GM23338 (cell line): ENCODE measurements at places on chromosomes 3 and 15. TPM values are rescaled to one million over a fixed set of nuclear protein-coding genes. Genes with fewer than 3 reads are reported as not detected.
A peak's percentile ranks its signal among the peaks of the same experiment; 100 is the strongest.

DNA sequence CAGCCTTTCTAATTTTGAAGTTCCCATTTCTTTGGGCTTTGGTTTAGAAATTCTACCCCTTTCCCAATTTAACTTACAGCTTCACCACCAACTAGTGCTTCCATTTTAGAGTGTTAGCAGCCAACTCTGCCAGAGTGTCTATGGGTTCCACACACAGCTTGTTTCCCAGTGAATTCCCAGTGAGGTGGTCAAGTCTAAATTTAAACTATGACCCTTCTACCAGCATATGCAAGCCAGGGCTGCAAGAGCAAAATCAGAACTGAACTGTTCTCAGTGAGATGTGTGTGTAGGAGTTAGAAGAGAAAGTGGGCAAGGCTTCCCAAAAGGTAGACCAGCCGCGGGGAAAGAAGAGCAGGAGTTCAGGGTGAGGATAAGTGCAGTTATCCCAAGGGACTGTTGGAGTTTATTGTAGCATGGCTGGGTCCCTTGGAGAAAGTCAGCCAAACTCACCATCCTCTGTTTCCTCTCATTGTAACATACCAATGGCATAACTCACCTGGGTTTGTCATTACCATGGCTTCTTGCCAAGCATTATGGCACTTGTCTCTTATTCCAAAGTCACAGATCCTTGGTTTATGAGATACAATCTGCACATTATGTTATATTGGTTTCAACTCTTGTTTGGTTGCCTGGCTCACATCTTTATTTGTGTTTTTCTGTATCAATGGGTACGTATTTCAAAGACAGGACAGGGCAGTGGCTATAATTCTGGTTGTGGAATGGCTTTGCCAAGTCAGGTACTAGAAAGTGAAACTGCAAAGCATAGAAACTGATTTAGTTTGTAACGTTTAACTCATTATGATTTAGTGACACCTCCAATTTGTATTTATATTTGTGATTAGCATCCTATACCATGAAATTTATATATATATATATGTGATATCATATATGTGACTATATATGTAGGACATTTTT is 130.2 kb upstream of the UMPS start:
- H3K36me3 ChIP-seq = no peaks in the 10 kb centered on the region
- H3K4me1 ChIP-seq = no peaks in the 10 kb centered on the region
- DNase-seq = no peak
- H3K27ac ChIP-seq = no peak overlapping the region
- no peak overlapping the region for H3K4me3 ChIP-seq
- H3K27me3 ChIP-seq = no peaks in the 10 kb centered on the region

GRCh38 chr3:98242155-98242554 is 21.9 kb upstream of the OR5H6 start:
- H3K36me3 ChIP-seq = no peaks in the 10 kb centered on the region
- no peak overlapping the region for H3K27ac ChIP-seq
- peaks cover 29% of the 10 kb centered on the region for H3K4me1 ChIP-seq
- H3K27me3 ChIP-seq = no peaks in the 10 kb centered on the region

GRCh38 chr15:101013201-101013550 is 94.0 kb downstream of the LRRK1 start:
- no peak overlapping the region for H3K27ac ChIP-seq
- no peak for DNase-seq
- no peaks in the 10 kb centered on the region for H3K36me3 ChIP-seq
- H3K4me1 ChIP-seq = peaks cover 20% of the 10 kb centered on the region
- no peak overlapping the region for H3K4me3 ChIP-seq

GRCh38 chr15:100026041-100026440 is 292.8 kb upstream of the LYSMD4 start:
- H3K27me3 ChIP-seq = no peaks in the 10 kb centered on the region
- no peak overlapping the region for H3K4me3 ChIP-seq
- no peak for DNase-seq
- H3K36me3 ChIP-seq = no peaks in the 10 kb centered on the region
- no peak overlapping the region for H3K27ac ChIP-seq
- no peaks in the 10 kb centered on the region for H3K4me1 ChIP-seq

- DNase-seq = no peak
- H3K4me1 ChIP-seq = no peaks in the 10 kb centered on the region
- no peaks in the 10 kb centered on the region for H3K36me3 ChIP-seq
- no peak overlapping the region for H3K27ac ChIP-seq
- no peaks in the 10 kb centered on the region for H3K27me3 ChIP-seq
Measured at GRCh38 chr3:188662795-188663194, 508.8 kb downstream of the LPP start.

GRCh38 chr15:71543413-71543812 is 266.9 kb upstream of the NR2E3 start:
- H3K36me3 ChIP-seq = no peaks in the 10 kb centered on the region
- H3K27me3 ChIP-seq = no peaks in the 10 kb centered on the region
- H3K4me1 ChIP-seq = no peaks in the 10 kb centered on the region

DNA sequence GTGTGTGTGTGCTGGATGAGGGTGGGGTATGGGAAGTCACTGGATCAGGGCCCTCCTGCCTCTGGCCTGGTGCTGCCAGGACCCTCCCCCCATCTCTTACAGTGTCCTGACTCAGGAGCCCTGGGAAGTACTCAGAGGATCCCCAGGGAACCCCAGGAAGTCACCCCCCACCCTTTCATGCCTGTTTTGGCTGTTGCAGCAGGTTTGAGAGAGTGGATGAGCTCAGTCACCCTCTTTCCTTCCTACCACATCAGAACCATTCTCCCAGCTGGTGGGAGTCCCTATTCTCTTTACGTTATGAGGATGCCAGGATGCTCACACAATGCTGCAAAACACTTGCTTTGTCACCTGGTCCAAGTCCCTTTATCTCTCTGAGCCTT is 59.0 kb downstream of the BDH1 start:
- no peaks in the 10 kb centered on the region for H3K4me1 ChIP-seq
- no peaks in the 10 kb centered on the region for H3K36me3 ChIP-seq
- H3K4me3 ChIP-seq = no peak overlapping the region
- no peaks in the 10 kb centered on the region for H3K27me3 ChIP-seq
- no peak overlapping the region for H3K27ac ChIP-seq
- no peak for DNase-seq

DNA sequence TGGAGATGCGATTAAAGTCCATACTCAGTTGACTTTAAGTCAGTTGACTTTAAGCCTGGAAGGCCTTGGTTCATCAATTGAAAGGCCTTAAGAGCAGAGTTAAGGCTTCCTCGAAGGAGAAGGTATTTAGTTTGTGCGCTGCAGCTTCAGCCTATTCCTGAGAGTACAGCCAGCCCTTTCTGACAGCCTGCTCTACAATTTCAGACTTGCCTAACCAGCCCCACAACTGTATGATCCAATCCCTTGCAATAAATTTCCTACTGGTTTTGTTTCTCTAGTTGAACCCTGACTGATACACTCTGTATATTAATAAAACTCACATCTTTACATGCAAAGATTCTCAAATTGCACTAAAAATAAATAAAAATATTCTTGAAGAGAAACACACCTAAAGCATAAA is 66.1 kb upstream of the RORA start:
- no peak for DNase-seq
- no peak overlapping the region for H3K27ac ChIP-seq
- no peaks in the 10 kb centered on the region for H3K27me3 ChIP-seq
- H3K4me1 ChIP-seq = no peaks in the 10 kb centered on the region

GRCh38 chr3:6799264-6799915 is 61.5 kb upstream of the GRM7 start:
- H3K27ac ChIP-seq = no peak overlapping the region
- DNase-seq = peak; percentile 24
- H3K4me3 ChIP-seq = no peak overlapping the region
- no peaks in the 10 kb centered on the region for H3K27me3 ChIP-seq
- no peaks in the 10 kb centered on the region for H3K4me1 ChIP-seq

GRCh38 chr3:155743606-155744005 is 1.3 kb downstream of the PLCH1 start:
- peaks cover 3% of the 10 kb centered on the region; the same call in 1 of the 2 replicates for H3K27me3 ChIP-seq
- H3K27ac ChIP-seq = no peak overlapping the region
- H3K4me3 ChIP-seq = peak overlapping the region; percentile 88

DNA sequence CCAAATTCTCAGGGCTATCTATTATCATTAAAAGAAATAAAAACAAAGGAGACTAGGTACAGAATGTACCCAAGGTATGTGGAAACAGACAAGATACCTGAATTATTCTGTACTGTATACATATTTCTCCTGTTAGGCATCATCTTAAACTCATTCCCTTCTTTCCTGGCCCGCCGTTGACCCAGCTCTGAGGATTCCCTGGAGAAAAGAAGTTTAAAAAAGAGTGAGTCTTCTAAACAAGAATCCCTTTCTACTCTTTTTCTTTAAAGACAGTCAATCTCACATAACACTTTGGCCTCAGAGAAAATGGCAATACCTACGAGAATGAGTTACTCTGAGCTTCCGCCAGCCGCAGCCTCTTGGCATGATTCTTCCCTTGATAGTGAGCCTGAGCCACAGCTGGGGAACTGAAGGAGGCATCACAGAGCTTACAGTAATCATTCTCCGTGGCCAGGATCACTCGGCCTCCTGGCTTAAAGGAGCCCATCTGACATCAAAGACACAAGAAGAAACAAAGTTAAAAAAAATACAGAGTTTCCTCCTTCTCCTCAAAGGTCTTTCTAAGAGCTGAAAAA is 44.2 kb downstream of the ZMAT3 start:
- no peak overlapping the region for H3K4me3 ChIP-seq
- 0 out of 2 replicates have a peak, but pooled peaks cover 4% of the 10 kb centered on the region for H3K4me1 ChIP-seq

DNA sequence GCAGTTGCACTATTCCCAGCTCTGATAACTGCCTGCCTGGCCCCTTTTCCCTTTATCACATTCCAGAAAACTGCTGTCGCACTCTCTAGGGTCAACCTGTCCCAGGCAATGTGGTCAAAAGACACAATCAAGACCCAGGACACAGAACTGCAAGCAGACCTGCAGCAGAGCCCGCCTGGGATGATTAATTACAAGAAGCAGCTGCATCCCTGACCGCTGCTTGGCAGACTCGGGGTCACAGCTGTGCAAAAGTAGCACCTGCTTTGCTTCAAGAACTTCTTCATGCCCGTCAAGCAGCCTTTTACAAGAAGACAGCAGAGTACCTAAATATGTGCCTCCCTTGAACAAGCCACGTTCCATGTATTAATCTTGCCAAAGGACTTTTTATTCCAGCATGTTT is 120.0 kb upstream of the ST8SIA2 start:
- no peak overlapping the region for H3K4me3 ChIP-seq
- no peaks in the 10 kb centered on the region for H3K27me3 ChIP-seq

DNA sequence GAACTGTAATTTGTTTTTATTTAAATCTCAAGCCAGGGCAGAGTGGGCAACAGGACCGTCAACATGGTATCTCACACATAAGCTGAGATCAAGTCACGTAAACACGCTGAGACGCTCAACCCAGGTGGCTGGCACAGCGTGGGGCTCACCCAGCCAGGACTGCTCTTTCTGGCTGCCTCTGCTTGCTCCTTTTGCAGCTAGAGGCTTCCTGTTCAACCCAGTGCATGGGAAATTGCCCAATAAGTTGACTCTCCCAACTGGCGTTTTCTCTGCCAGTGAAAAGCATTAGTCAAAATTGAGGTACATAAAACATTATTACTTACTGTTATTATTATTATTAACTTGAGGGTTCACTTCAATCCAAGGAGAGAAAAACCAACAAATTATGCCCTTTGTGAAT is 398.1 kb downstream of the NR2F2 start:
- no peaks in the 10 kb centered on the region for H3K4me1 ChIP-seq
- no peaks in the 10 kb centered on the region for H3K36me3 ChIP-seq
- H3K27ac ChIP-seq = no peak overlapping the region
- H3K4me3 ChIP-seq = no peak overlapping the region
- H3K27me3 ChIP-seq = no peaks in the 10 kb centered on the region
- no peak for DNase-seq

GRCh38 chr15:79977431-79978054 is 6.5 kb upstream of the BCL2A1 start:
- H3K4me3 ChIP-seq = no peak overlapping the region
- H3K27ac ChIP-seq = no peak overlapping the region
- H3K27me3 ChIP-seq = no peaks in the 10 kb centered on the region
- H3K36me3 ChIP-seq = no peaks in the 10 kb centered on the region
- H3K4me1 ChIP-seq = no peaks in the 10 kb centered on the region

DNA sequence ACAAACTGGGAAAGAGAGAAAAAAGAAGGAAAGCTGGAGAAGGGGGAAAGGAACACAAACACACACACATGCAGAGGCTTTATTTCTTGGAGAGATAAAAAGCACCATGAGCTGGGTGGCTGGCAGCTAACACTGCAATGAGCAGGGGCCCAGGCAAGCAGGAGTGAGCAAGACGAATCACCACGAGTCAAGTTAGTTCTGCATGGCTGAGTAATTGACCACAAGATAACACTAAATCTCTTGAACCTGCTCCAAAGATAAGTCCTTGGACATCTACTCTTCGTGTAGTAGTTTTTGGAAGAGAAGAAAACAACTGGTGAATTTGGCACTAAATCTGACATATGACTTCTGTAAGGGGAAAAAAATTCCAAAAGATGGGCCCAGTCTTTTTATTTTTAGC is 100.9 kb downstream of the MYO5A start:
- H3K4me3 ChIP-seq = no peak overlapping the region
- H3K4me1 ChIP-seq = no peaks in the 10 kb centered on the region
- DNase-seq = no peak
- no peaks in the 10 kb centered on the region for H3K36me3 ChIP-seq
- no peaks in the 10 kb centered on the region for H3K27me3 ChIP-seq

- no peaks in the 10 kb centered on the region for H3K27me3 ChIP-seq
- DNase-seq = no peak
- no peak overlapping the region for H3K27ac ChIP-seq
Measured at GRCh38 chr3:168168743-168169142, 73.0 kb upstream of the GOLIM4 start.

DNA sequence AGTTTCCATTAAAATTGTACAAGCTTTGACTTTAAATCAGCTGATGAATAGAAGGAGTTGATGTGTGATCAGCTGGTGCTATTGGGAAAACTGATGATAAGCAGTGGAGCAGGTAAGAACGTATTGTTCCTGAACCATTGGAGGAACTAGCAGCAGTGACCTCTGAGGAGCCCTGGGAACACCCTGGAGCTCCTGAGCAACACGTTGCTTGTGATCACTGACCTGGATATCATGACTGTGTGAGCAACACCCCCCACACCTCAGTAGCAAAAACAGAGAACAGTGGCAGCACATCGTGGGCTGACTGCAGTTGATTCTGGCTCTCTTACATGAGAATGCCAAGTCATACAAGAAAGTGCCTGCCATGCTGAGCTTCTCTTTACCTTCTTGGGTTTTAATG is 72.9 kb downstream of the BLM start:
- H3K36me3 ChIP-seq = peaks cover 36% of the 10 kb centered on the region
- no peak overlapping the region for H3K4me3 ChIP-seq
- H3K27ac ChIP-seq = no peak overlapping the region
- H3K4me1 ChIP-seq = no peaks in the 10 kb centered on the region

- H3K4me1 ChIP-seq = no peaks in the 10 kb centered on the region; the same call in 1 of the 2 replicates
- no peak overlapping the region for H3K4me3 ChIP-seq
- H3K27ac ChIP-seq = no peak overlapping the region
- DNase-seq = no peak
- peaks cover 7% of the 10 kb centered on the region for H3K36me3 ChIP-seq
- no peaks in the 10 kb centered on the region for H3K27me3 ChIP-seq
Measured at GRCh38 chr15:40855706-40856234, 11.9 kb downstream of the SPINT1 start.

DNA sequence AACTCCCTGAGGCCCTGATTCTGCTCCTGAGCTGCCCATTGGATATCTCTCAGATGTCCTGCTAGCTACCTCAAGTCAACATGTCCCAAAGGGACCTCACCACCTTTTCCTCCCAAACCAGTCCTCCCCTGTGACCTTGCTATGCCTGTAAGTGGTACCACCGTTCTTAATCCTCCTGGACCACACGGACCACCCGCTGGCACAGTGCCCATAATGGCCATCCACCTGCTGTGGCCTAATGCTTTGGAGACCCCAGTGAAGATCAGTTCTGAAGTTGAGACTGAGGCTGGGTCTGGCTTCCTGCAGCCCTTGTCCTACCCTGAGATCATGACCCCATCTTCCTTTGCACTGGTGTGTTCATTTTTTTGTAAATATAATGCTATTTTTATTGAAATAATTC is 15.0 kb upstream of the VPS8 start:
- H3K27me3 ChIP-seq = no peaks in the 10 kb centered on the region
- H3K36me3 ChIP-seq = no peaks in the 10 kb centered on the region
- no peaks in the 10 kb centered on the region for H3K4me1 ChIP-seq

TTLL13 gene
- not detected in 2 replicates for total RNA-seq

PRICKLE2 gene
- 12.0 and 12.5 TPM in 2 replicates for total RNA-seq

DAPK2 gene
- total RNA-seq = 3.1 and 3.9 TPM in 2 replicates
